Erythroblast (primary cell): ENCODE measurements at places on chromosomes 3 and 15.

DNA sequence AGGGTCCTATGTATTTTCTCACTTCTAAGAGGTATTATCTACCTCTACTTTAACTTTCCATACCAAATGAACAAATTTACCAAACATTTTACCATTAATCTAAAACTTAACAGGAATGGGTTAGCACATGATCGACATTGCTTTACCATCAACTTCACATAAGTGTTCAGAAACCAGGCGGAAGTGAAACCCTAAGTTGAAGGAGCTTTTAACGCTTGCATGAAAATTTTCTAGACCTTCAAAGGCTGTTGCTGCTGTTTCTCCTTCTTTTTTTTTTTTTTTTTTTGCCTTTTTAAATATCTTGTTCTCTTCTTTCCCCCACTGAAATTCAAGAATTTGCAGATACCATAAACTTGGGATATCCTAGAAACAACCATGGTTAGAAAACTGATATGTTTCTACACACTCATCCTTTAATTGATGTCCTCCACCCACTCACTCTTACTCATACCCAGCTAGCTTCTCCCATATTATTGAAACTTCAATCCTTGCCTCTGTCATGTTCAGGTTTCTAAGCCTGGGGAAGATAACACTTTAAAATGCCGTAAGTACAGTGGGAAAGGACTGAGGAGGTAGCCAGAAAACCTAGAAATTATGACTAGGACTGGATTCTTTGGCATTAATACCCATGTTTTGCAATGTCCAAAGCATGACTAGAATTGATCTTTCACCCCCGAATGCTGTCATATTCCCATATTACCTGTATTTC is 24.7 kb downstream of the MYO5A start:
- no peak for DNase-seq

DNA sequence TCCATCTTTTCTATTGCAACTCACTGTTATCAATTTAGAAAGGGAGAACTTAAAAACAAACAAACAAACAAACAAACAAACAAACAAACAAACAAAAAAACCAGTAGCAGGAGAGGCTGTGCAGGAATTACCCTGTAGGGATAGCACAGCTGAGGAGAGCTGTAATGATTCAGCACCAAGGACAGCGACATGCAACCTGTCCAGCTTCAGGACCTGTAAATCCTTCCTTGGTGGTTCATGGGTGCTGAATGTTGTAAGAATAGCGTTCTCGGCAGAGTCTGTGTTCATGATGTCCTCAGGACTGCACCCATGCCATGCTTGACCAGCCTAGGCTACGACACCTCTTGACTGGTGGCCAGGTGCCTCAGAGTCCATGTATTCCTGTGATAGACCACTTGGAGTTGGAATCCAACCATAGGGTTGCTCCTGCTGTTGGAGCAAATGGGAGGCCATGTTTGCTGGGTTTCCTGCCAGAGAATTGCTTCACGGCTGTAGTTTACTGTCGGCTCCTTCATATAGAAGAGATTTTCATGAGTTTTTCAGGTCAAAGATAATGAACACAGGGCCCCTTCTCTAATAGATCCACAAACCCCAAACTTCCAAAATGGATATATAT is 65.9 kb downstream of the CACNA2D3 start:
- DNase-seq: peak; percentile 55

- DNase-seq: no peak
Observed at GRCh38 chr3:112761062-112761638, 85.5 kb downstream of the CD200R1L start.

DNA sequence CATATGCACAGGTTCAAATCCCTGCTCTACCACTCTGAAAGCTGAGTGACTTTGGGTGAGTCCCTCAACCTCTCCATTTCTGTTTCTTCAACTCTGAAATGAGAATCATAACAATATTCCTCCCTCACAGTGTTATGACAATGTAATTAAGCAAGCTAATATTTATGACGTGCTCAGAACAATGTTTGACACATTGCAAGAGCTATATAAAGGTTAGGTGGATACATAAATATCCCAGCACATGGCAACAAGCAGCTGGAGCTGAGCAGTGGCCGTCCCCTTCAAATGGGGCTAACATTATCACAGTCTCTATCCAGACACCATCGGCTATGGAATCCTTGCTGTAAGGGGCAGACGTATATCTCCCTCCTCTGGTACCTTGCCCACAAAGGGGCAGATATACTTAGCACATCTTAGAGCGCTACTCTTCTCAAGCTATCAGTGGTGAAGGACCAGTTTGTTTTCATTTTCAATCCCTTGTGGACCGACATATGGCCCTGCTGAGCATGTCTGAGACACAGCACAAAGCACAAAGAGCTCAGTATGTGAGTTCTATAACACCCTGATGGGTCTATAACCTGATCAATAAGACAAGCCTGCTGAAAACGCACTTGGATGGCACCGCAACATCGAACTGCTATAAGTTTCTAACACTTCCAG is 80.9 kb downstream of the PRICKLE2 start:
- no peak for DNase-seq

- no peak for DNase-seq
Observed at GRCh38 chr3:12347301-12347700, 58.4 kb downstream of the PPARG start.

DNA sequence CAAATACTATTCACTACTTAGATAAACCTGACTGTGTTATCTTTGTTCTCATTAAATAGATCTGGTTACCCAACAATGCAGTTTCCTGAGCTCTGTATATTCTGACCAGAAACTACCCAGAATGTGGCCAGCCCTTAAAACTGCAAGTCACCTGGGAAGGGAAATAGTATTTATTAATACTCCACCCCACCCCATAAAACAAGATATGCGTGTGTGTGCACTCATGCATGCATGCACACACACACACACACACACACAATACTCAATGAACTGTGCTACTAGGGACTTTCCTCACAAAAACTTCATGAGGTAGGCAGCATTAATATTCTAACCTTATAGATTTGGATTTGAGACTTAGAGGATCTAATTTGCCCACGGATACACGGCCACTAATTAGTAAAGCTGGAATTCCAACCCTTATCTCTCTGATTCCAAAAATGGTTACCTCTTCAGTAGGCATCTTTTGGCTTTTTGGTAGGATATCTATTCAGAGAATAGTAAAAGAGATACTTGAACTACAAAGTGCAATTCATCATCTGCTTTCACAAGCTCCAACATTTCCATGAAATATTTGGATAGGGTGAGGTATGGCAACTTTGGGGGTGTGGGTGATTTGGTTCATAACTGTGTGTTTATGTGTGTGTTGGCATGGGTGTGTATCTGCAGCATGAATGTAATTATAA is 197.0 kb upstream of the CFAP20DC start:
- DNase-seq: no peak
